Stimulated activated CD8-positive, alpha-beta memory T cell treated with anti-CD3 and anti-CD28 coated beads, Interleukin-7, amount 100 ng/mL, for 48 hours (primary cell): ENCODE measurements at places on chromosomes 2 and 18.

GRCh38 chr18:37636831-37637477, 71.4 kb upstream of the CELF4 start:
- DNase-seq = no peak

- no peak for DNase-seq
Measured at GRCh38 chr2:200677721-200678532, 92.1 kb downstream of the AOX1 start.

DNA sequence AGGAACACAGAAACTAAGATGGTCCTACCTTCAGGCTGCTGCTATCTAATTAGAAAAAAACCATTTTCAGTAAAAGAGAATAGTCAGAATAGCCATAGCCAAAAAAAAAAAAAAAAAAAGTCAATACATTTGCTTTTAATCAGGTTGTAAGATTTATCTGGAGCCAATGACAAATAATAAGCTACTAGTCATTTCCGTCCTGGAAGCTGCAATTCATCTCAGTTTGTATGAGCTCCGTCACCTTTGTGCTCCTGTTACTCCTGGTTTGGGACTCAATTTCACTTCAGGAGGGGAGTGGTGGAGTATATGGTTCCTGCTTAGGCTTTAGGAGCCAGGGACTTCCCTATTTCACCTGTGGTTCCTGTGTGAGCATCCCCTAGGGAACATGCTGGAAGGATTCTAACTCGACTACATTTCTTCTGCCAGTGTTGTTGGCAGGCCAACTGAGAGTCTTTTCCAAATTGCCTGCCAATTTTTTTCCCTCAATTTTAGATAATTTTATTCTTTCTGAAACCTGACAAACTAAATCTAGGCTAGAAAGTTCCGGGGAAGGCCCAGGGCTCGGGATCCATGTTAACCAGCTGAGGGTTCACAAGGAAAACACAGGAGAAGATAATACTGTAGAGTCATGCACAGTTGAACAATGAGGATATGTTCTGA, 481.8 kb downstream of the DLGAP1 start:
- no peak for DNase-seq

- DNase-seq = no peak
Measured at GRCh38 chr2:237473878-237474441, 13.1 kb upstream of the MLPH start.

DNA sequence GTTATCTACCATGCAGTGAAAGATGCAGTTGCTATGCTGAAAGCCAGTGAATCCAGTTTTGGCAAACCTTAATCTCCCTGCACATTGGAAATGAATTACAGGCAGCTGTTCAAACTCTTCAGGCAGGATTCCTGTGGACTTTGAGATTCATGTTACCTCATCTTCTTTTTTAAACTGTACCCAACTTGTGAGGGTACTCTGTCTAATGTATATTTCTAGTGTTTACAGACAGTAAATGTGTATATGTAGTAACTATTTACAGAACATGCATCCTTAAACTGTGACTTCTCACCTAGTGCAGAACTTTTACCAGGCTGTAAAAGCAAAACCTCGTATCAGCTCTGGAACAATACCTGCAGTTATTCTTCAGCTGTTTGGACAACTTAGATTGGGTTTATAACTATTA, 50.9 kb downstream of the KDM3A start:
- DNase-seq = no peak

- DNase-seq = peak; percentile 38
Measured at GRCh38 chr2:8488001-8488738, 193.7 kb upstream of the ID2 start.

GRCh38 chr18:41323044-41323443, 632.0 kb upstream of the PIK3C3 start:
- DNase-seq = no peak

GRCh38 chr2:157838442-157839161, 37.5 kb downstream of the ACVR1 start:
- no peak for DNase-seq
